ENCODE measurements at places on chromosomes 5 and 9.

GRCh38 chr9:84151640-84152039 lies 171.0 kb downstream of the RMI1 start:
- no peak for DNase-seq

DNA sequence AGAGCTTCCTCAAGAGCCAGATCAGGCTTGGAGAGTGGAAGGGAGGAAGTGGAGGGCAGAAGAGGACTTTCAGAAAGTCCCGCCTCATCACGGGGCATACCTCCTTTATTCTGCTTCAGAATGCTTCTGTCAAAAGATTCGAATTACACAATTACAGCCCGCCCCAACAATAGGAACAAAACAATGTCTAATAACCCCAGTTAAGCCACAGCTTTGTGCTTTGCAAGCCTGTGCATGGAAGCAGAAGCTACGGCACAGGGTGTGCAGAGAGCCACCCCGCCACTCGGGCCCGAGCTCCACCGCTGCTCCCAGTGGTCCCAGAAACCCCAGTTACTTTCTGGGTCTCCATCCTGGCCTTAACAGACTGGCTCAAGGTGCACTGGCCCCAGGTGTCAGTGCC lies 23.5 kb downstream of the HNRNPH1 start:
- DNase-seq: no peak

DNA sequence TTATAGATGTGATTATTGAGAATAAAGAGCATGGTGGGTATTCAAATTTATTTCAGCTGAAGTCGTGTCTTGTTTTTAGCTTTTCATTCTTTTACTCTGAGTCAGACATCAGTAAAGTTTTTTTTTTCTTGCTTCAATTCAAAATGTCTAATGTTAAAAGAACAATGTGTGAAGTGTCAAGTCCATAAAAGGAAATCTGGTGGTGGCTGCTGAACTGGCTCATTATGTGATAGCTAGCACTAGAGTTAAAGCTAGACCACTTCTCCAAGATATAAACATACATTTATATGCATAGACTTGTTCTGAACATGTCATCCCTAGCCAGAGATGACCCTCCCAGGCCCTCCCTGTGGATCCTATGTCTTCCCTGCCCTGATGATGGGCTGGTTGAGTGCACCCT lies 338.3 kb downstream of the RAB3C start:
- DNase-seq: no peak

- peak; percentile 78 for DNase-seq
These were observed at the start of gene CXXC5 for GRCh38 chr5:139648205-139649081. CXXC5 (plus strand) TSS chr5:139648349; CDS start chr5:139680524, 32,175 bp downstream.

- no peak for DNase-seq
These were observed 86.7 kb upstream of the AGXT2 start for GRCh38 chr5:35134278-35135030.

All from activated naive CD8-positive, alpha-beta T cell treated with anti-CD3 and anti-CD28 coated beads for 36 hours (primary cell).